ENCODE measurements at places on chromosomes 2 and 18.
A peak's percentile ranks its signal among the peaks of the same experiment; 100 is the strongest.

- DNase-seq = no peak
- H3K27ac ChIP-seq = no peak overlapping the region
- no peak overlapping the region for H3K4me3 ChIP-seq
- H3K36me3 ChIP-seq = no peaks in the 10 kb centered on the region
Observed at GRCh38 chr18:43961722-43962121, 684.4 kb upstream of the SYT4 start.

- peaks cover 3% of the 10 kb centered on the region for H3K36me3 ChIP-seq
- peak; percentile 43 for DNase-seq
- H3K4me1 ChIP-seq = peaks cover 22% of the 10 kb centered on the region
Observed at GRCh38 chr2:27264753-27265535, 2.1 kb upstream of the SLC30A3 start.

GRCh38 chr2:220586980-220587530 is 959.6 kb downstream of the SLC4A3 start:
- no peaks in the 10 kb centered on the region for H3K36me3 ChIP-seq
- no peak overlapping the region for H3K27ac ChIP-seq
- no peaks in the 10 kb centered on the region for H3K4me1 ChIP-seq
- no peak for DNase-seq
- H3K27me3 ChIP-seq = no peaks in the 10 kb centered on the region
- no peak overlapping the region for H3K4me3 ChIP-seq

GRCh38 chr2:171557363-171557762 is 35.1 kb downstream of the CYBRD1 start:
- no peak overlapping the region for H3K4me3 ChIP-seq
- no peaks in the 10 kb centered on the region for H3K4me1 ChIP-seq
- peaks cover 3% of the 10 kb centered on the region for H3K36me3 ChIP-seq

DNA sequence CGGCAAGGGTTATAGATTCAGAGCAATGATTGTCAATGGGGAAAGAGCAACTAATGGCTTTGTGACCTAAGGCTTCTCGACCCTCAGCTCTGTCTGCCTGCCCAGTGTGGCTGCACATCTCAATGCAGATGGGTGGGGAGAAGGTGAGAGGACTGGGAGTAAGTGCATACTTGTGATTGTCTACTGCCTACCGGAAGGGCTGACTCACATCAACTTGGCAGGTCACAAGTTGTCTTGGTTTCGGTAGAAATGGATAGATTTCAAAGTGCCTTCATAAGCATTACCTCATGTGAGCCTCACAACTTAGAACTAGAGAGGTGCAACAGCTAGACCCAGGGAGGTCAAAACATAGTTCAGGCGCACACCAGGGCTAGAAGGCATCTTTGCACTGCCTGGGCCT is 29.4 kb downstream of the STAT1 start:
- H3K27me3 ChIP-seq = no peaks in the 10 kb centered on the region
- H3K4me1 ChIP-seq = peaks cover 7% of the 10 kb centered on the region
- DNase-seq = no peak
- peaks cover 100% of the 10 kb centered on the region for H3K36me3 ChIP-seq

DNA sequence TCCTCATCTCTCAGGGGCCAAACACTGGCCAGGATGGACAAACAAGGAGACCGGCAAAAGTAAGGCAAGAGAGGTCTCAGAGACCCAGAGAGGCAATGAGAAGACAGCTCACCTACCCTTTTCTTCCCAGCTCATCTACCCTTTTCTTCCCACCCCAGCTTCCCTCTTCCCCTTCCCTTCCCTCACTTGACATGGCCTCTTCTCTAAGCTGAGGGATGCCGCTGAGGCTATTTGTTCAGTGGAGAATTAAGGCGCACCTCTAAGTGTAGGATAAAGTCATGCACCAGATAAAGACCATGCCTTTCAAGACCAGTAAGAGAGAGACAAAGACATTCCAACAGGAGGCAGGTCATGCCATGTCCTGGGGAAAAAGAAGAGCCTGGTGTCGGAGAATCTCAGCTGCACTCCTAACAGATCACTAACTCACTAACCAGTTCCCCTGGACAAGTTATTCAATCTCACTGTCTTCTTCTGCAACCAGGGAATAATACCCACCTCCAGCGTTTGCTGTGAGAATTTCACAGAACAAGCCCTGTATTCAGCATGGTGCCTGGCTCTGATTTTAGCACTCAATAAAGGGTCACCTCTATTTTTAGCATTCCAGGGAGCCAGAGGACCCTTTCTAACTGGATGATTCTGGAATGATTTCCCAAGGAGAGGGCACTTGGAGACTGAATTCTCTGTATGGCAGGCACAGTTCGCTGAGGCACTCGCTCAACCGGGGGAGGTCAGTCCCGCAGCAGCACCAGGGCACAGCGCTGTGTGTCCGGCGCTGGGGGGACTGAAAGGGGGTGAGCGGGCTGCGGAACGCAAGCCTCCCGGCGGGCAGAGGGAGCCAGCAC is 3.0 kb upstream of the FOSL2 start:
- H3K4me3 ChIP-seq = peak overlapping the region; percentile 85
- H3K4me1 ChIP-seq = peaks cover 18% of the 10 kb centered on the region
- H3K27me3 ChIP-seq = no peaks in the 10 kb centered on the region
- no peak overlapping the region for H3K27ac ChIP-seq
- H3K36me3 ChIP-seq = peaks cover 21% of the 10 kb centered on the region
- no peak for DNase-seq
